ENCODE measurements at places on chromosomes 1 and 21. TPM values are rescaled to one million over a fixed set of nuclear protein-coding genes. Genes with fewer than 3 reads are reported as not detected.

BGLAP gene
- 1.3 TPM for total RNA-seq

SMIM11 gene
- 8.0 TPM for total RNA-seq

GBP6 gene
- 1.3 TPM for total RNA-seq

DNA sequence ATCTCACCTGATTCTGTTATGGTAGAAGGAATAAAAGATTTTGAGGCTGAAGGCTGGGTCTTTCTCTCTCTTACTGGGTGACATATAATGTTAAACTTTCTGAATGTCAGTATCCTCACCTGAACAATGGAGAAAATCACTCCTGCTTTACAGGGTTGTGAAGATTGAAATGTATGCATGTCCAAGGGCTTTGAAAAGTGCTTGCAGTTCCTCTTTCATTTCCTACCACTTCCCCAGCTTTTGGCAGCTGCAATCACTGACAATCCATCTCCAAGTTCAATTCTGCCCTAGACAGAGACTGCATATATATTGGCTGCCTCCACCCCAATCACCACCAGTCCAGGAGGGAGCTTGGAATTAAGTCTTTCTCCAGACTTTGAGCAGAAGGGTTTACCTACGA lies 39.8 kb downstream of the FAM78B start:
- no peak overlapping the region for H3K4me3 ChIP-seq
- H3K4me1 ChIP-seq: no peaks in the 10 kb centered on the region
- H3K27ac ChIP-seq: no peak overlapping the region
- no peaks in the 10 kb centered on the region for H3K36me3 ChIP-seq

DNA sequence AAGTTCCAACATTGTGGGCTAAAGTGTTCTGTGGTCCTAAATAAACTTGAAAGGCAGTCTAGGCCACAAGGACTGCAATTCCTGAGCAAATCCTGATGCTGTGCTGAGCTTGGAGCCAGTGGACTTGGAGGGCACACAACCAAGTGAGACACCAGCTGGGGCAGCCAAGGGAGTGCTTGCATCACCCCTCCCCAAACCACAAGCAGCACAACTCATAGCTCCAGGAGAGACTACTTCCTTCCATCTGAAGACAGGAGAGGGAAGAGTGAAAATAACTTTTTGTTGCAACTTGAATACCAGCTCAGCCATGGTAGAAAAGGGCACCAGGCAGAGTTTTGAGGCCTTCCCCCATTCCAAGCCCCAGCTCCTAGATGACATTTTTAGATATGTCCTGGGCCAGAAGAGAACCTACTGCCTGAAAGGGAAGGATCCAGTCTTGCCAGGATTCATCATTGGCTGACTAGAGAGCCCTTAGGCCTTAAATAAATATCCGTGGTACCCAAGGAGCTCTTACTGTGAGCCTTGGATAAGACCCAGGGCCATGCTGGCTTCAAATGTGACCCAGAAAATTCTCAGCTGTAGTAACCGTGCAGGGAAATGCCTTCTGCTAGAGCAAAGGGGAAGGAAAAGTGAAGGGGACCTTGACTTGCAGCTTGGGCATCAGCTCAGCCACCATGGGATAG lies 35.4 kb upstream of the LRRC8B start:
- no peak overlapping the region for H3K4me3 ChIP-seq
- H3K27me3 ChIP-seq: no peaks in the 10 kb centered on the region
- H3K4me1 ChIP-seq: no peaks in the 10 kb centered on the region

DNA sequence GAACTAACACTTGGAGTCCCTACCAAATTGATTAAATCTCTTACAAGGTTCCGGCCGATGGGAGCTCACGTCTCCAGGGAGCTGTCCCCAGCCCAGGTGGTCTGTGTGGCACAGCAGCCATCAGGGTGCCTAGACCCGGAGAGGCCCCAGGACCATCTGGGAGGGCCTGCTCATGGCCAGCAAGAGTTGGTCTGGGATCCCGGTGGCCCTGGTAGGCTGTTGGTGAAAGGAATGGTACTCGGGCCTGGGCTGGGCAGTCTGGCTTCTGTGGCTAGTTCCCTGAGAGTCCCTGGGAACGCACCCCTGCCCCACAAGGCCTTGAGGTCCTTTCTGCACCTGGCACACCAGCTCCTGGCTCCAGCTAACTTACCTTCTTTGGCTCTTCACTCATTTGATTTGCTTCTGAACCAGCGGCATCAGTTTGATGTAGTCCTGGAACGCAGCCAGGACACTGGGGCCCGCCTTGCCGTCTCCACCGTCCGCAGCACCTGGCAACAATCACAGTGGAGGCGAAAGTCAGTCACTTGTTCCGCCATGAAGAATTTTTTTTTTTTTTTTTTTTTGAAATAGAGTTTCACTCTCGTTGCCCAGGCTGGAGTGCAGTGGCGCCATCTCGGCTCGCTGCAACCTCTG lies 62.5 kb downstream of the SCCPDH start:
- H3K27ac ChIP-seq: no peak overlapping the region
- no peaks in the 10 kb centered on the region for H3K4me1 ChIP-seq
- DNase-seq: peak; percentile 25
- no peak overlapping the region for H3K4me3 ChIP-seq
- no peaks in the 10 kb centered on the region for H3K27me3 ChIP-seq
- H3K36me3 ChIP-seq: no peaks in the 10 kb centered on the region

- no peak overlapping the region for H3K27ac ChIP-seq
- DNase-seq: no peak
- H3K27me3 ChIP-seq: no peaks in the 10 kb centered on the region
- H3K36me3 ChIP-seq: peaks cover 20% of the 10 kb centered on the region
- H3K4me1 ChIP-seq: peaks cover 3% of the 10 kb centered on the region
- no peak overlapping the region for H3K4me3 ChIP-seq
Measured at GRCh38 chr1:64683419-64683818, 61.5 kb upstream of the RAVER2 start.

- H3K4me3 ChIP-seq: peak overlapping the region; percentile 81
- peak overlapping the region; percentile 97 for H3K27ac ChIP-seq
- H3K4me1 ChIP-seq: peaks cover 5% of the 10 kb centered on the region
- no peaks in the 10 kb centered on the region for H3K27me3 ChIP-seq
- DNase-seq: no peak
Measured at GRCh38 chr1:150876119-150876454, 312 bp downstream of the ARNT start.
